GDM1 (cell line): ENCODE measurements at places on chromosomes 1 and 21.

DNA sequence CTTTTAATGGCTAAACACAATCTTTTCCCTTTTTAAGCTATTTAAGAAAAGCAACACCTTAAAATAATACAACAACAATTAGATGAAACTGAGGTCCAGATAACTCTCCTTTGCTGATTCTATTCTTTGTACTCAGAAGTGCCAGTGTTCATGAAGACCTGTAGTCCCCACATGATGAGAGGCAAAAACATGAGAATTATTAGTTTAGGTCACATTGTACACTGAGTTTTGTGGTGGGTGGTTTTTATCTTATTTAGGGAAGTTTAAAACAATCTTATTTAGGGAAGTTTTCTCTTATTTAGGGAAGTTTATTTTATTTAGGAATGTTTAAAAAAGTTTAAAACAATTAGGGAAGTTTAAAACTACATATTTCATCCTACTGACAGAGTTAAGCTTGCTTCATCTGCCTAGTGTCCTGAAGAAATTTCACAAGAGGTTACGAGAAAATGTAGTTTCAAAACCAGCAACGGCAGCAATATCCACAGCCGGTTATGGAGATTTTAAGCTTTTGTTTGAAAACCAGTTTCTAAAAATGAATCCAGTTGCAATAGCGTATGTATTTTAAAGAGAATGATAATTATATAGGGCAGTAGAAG is 7.8 kb upstream of the OR14I1 start:
- DNase-seq = no peak

GRCh38 chr21:37369307-37369854 is 2.8 kb downstream of the DYRK1A start:
- no peak for DNase-seq

DNA sequence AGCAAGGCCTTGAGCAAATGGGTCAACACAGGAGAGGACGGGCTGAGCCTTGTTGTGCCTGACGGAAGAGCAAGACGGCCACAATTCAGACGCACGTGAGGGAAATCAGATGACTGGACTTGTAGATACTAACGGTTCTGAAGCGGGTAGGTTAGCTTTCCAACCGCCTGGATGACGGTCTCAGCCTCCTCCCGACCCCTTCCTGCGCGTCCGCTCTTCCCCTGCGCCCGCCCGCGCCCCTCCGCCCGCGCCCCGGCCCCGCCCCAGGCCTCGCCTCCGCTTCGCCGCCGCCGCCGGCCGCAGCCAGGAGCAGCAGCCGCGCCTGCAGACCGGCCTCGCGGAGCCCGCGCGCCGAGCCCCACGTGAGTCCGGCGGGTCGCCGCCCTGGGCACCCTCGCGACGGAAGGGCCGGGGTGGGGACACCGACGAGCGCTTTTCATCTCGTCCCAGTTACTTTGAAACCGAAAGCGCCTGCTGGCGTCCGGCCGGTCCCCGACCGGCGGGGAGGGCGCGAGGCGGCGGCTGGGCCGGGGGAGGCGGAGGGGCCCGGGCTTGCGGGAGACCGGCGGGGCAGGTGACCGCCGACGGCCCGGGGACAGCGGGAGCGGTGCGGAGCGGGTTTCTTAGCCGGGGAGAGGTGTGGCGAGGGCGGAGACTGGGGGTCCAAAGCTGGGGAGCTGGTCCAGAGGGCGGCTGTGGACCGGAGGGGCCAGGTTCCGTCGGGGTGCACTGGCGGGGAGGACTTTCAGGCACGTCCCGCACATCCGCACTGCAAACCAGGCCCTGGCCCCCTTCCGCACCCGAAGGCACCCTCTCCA is at the start of gene TRAF5:
Gene TRAF5, plus strand, starts transcription at position 306 of the 818 bp plus-strand sequence. CDS start 26,407 bp downstream, outside the sequence.
- DNase-seq = peak; percentile 44

GRCh38 chr1:171420810-171421209 is 64.5 kb upstream of the PRRC2C start:
- no peak for DNase-seq

GRCh38 chr1:192003295-192004077 is 154.8 kb upstream of the RGS18 start:
- no peak for DNase-seq

DNA sequence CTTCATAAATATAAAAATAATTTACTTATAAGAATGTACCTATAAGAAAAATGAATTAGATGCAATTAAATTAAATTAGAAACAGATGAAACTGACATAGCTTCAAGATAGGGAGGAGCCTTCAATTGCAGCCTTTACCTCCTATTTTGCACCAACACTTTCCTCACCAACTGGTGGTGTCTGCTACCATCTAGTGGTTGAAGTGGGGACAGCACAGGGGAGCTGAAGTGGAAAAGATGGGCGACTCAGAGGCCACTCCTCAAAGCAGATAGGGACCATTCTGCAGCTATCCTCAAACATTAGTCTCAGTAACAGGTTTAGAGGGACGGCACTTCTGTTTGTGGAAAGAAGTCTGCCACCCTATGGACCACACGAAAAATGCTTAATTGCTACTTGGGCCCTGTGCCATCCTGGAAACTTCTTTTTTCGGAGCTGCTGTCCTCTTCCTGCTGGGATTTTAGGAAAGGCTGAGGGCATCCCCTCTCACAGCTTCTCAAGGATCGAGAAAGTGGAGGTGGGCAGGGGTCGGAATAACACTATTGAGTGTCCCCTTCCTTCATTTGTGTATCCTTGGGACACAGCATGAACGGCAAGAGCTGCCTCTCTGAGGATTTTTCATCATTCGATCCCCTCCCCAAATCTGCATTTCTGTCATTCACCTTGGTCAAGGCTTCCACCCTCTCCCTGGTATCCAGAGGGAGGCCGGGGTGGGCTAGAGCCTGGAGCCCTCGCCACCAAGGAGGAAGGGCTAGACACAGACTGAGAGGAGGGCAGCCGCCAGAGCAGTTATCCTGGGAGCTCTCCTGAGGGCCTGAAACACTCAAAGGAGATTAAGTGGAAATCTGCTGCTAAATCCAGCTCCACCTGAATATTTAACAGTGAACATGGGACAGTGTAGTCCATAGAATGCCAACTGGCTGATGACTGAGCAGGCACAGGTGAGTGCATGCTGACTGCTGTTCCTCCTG is 9.6 kb downstream of the PROK1 start:
- peak; percentile 60 for DNase-seq

- no peak for DNase-seq
Observed at GRCh38 chr21:41233916-41234315, 66.0 kb downstream of the BACE2 start.

- DNase-seq = no peak
Observed at GRCh38 chr1:161228032-161228431, 2.2 kb downstream of the TOMM40L start.

DNA sequence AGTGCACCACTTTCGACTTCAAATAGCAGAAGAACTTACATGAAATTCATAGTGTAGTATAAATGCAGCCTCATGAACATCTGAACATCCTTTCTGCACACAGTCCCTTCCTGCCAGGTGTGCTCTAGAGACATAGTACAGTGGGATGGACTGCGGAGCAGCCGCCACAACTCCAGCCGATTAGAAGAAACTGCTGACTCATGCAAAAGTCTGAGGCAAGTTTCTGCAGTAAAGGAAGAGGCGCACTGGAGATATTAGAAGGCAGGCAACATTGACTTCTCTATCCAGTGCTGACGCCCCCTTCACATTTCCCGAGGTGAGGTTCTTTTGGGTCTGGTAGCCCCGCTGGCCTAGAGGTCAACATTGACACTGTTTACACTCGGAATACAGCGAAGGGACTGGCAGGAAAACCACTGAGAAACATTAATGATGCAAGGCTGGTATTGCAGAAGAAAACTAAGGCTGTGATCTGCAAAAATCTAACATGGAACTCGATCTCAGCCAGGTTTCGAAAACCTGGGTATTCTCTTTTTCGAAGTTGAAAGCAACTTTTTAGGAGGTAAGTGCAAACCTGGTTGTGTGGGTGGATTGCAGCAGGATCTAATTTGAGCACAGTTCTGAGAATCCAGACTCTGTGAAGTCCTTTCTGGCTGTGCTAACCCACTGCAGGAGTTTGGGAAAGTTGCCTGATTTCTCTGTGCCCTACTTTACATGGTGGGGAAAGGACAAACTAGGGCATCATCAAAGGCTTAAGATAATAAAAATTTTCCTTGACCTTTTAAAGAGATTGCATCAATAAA is 90.7 kb downstream of the CDC7 start:
- DNase-seq = no peak

- no peak for DNase-seq
Observed at GRCh38 chr1:48523558-48523957, 51.6 kb upstream of the SPATA6 start.

DNA sequence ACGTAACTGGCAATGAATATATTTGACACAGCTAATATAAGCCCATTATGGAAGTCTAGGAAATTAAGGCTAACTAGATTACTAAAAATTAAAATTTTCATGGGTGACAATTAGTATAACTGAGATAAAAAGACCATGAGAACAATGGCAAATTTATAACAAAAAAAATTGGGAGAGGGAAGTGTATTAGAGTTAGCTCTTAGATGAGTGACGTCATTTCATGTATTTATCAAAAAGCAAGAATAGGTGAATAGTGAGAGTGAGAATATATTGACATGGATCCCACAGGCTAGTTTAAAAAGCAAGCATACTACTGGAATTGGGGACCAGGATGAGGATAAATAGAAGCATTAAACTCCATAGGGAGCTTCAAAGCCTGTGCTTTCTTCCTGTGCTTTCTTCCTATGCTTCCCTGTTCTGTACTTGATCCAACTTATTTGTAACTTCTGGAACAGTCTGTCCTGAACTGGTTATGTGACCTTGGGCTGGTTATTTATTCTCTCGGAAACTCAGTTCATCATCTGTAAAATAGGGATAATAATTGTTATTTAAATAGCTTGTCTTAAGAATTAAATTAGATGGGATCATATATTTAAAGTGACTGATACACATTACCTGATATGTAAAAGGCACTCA is 9.1 kb downstream of the BCL9 start:
- no peak for DNase-seq

GRCh38 chr1:51100264-51100880 is 1.7 kb upstream of the C1orf185 start:
- no peak for DNase-seq
